H1 (cell line): ENCODE measurements at places on chromosomes 3 and 15.

GRCh38 chr15:51533672-51534398, 88.7 kb downstream of the DMXL2 start:
- no peak for DNase-seq

GRCh38 chr3:36394176-36394575, 13.9 kb downstream of the STAC start:
- no peak for DNase-seq

DNA sequence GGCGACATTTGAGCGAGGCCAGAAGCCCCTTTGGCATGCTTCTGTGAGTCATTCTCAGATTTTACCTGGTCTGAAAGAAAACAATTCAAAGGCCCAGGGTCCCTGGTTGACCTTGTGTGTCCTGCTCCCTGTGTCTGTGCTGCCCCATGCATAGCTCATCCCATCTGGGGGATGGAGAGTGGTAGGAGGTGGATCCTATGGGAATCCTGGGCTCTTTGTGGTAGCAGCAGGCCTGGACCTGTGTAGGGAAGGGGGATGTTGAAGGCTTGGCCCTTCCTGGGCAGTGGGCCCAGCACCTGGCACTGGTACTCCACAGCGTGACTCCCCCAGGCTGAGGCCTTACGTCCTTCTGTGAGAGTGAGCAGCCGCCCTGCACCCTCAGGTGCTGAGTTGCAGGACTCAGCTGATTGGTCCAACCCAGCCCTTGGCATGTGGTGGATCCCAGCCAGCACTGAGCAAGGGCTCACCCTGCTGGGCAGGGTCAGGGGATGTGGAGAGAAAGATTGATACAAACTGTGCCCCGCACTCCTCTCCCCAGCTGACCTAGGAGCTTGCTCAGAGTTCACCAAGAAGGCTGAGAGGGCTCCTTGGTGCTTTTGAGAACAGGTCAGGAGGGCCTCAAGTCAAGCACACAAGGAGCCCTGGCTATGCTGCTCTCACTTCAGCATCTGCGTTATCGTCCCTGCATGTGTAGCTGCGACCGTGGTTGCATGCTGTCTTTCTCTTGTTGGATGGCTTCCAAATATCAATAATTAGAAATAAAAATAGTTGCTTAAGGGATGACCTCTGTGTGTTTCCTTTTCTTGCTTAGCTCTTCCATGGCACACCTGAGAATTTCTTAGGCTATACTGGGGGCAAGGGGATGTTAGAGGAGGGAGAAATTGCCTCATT, 21.4 kb upstream of the JMJD7 start:
- DNase-seq, result no peak

- DNase-seq, result no peak
Measured at GRCh38 chr3:189070965-189071364, 100.8 kb upstream of the TPRG1 start.

- no peak for DNase-seq
Measured at GRCh38 chr15:94844538-94845389, 613.4 kb downstream of the MCTP2 start.

- no peak for DNase-seq
Measured at GRCh38 chr3:149282322-149282721, 51.1 kb downstream of the TM4SF18 start.

DNA sequence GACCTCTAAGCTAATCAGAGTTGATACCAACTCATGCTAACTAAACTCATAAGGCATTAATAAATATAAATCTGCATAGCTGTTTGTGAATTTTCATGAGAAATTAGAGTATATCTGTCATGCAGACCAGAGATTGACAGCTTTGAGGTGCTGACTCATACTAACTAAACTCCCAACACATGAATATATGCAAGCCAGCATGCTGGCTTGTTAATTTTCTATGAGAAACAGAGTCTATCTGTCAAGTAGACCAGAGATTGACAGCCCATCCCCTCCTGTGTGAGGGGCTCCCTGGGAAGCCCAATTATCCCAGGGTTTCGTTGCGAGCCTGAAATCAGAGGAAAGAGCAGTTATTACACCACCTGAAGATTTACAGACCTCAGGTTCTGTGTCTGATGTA, 69.3 kb downstream of the CD47 start:
- DNase-seq, result no peak

GRCh38 chr3:27729748-27730611, 7.9 kb upstream of the EOMES start:
- peak; percentile 70 for DNase-seq

DNA sequence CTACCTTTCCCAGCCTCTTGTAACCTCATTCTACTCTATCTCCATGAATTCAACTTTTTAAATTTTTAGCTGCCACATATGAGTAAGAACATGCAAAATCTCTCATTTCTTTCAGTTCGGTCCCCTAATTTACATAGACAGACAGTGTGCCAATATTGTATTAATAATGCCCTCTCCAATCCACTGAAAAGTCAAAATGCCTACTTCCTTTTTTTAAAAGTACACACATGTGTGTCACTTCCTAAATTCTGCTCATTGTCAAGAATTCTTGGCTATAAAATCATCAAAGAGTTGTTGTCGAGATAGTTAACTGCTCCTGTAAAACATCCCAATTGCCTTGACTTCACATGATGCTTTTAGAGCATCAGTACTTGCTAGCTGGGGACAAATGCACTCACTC, 84.2 kb upstream of the IL12A start:
- no peak for DNase-seq

DNA sequence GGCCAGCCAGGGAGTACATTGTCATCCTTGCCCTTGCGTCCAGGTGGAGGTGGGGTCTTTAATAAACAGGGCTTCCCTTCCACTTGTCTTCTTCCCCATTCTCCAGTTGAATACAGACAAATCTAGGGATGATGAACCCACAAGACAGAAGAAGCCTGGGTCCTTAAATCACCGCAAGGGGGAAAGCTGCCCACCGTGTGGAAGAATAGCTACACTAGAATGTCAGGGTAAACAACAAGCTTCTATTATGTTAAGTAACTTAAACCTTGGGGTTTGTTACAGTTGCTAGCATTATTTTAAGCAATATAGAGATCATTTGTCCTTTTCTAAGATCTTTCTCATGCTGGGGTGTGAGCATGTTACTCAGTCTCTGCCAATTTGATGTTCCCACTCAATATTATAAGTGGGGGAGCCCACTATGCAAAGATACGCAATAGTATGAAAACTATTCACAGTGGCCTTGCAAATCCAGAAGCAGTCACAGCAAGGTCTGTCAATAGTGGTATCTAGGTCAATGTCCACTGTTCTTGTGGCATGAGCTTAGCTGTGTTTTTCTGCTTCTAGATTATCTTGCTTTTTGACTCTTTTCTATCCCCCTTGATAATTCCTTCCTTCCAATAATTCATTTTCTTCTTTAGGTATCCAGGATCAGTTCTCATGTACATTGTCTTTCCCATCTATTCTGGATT, 12.0 kb upstream of the PCCB start:
- peak; percentile 9 for DNase-seq

DNA sequence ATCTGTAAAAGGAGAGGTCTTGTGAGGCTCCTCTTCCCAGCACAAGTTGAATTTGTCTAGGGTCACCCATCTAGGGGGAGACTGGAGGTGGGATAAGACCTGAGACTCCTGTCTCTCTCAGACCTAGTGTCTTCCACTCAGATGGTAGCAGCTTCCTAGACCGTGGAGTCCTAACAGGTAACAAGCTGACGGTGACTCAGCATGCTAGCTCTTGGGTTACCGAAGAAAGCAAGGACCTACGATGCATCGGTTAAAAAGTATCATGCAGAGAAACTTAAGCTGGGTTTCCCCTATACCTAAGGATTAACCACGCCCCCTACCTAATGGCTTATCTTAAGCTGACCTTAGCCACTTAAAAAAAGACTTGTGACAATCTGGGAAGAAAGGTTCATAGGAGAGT, 7.6 kb downstream of the LRRN1 start:
- no peak for DNase-seq

DNA sequence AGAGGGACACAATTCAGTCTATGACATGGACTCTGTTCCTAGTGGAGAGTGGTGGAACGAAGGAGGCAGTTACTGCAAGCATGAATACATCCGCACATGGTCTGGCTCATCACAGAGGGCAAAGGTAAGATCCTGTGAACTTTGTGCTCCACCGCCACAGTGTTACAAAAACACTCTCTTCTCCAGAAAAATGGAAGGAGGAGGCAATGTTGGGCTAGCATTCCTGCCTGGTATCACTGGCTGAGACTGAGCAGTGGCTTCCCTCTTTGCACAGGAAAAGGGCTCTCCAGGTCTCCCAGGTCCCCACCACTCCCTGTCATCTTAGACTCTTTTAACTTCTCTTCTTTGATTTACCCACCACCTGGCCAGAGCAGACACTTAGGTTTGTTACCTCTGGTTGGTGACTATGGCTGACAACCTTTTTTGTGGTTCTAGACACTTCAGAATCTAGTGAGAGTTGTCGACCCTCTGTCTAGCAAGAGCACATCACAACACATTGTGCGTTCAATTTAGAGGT, 1.5 kb upstream of the EEFSEC start:
- no peak for DNase-seq

DNA sequence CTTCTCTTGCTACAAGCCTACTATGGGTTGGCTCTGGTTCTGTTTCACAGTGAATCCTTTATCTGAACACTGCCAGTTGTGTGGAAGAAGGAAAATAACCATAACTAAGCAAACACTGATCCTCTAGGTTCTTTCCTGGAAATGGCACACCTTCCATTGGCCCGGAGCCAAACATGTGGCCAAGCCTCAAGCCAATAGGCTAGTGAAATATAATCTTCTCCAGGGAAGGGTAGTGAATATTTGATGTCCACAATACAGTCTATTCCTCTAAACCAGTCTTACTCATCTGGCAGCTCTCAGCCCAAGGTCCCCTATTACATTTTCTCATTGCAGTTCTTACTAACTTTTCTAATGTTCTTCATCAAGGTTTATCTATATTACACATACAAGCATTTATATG, 921.3 kb downstream of the TUSC7 start:
- DNase-seq, result no peak

DNA sequence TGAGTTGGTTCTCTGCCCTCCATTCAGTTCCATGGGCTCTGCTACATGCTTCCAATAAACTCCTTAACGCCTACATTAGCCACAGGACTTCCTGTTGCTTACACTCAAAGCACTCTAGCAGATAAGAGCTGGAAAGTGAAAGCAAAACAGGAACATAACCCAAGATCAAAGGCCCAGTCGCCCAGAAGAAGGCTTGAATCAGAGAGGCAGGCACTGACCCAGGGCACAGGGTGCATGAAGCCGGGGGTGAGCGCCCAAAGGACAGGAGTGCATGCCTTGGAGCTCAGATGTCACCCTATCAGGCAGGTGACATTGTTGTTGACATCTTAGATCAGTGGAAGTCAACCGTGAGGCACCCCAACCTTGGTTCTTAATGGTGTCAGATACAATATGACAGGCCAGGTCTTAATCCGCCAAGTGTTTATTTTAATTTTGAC, 235.1 kb downstream of the UACA start:
- DNase-seq, result no peak

GRCh38 chr3:114155370-114155821, 23.5 kb downstream of the DRD3 start:
- peak; percentile 74 for DNase-seq

GRCh38 chr15:48592933-48593332, 52.6 kb downstream of the FBN1 start:
- no peak for DNase-seq

- DNase-seq, result no peak
Measured at GRCh38 chr3:188294823-188295487, 141.0 kb downstream of the LPP start.

DNA sequence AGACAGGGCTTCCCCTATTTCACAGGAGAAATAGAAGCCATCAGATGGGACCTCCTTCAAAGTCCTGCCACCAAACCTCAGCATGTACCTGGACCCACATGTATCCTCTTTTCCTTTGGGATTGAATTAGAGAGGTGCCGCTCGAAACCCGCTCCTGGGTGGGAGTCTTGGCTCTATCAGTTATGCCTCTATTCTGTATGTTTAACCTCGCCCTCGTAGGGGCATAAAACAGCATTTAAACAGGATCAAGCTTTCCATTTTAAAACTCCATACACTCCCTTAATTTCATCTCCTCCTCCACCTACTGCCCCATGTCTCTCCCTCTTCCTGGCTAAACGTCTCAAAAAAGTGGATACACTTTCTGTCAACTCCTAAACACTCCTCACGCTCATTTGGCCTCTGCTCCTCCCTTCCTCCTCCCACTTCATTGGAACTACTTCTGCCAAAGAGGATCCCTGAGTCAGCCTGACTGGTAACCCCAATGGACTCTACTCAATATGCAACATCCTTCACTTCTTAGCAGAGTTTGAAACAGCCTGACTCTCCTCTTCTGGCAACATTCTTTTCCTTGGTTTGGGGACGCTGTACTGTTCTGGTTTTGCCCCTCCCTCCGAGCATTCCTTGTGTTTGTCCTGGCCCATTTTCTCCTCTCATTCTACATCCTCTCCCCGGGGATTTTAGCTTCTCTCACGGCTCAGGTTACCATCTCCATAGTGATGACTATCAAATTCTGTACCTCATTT, 23.0 kb upstream of the MUC20 start:
- DNase-seq, result no peak

DNA sequence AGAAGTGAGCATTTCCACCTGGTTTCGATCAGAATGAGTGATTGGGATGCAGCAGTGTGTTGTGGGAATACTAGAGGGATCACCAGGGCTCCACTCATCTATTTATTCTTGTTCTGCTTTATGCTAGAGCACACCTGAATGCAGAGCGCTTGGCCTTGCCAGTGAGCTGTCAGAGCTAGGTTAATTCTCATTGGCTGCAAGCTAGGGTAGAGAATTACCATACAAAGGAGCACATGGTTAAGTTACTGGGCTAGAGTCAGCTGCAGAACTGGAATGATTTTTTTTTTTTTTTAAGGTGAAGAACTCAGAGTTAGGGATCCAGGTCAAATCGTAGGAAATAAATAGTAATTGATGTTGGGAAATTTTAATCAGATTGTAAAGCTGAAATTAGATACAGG, 8.8 kb downstream of the EIF2AK4 start:
- DNase-seq, result no peak
